Temporal lobe (tissue), 4 donors: ENCODE measurements at places on chromosomes 2 and 18. TPM values are rescaled to one million over a fixed set of nuclear protein-coding genes. Genes with fewer than 3 reads are reported as not detected.

The PRSS56 gene
- total RNA-seq: under 0.01 TPM

The FAM228A gene
- total RNA-seq: 3.7 TPM

The CCDC150 gene
- 3.4 TPM for total RNA-seq

The REG1B gene
- not detected for total RNA-seq

The RPE gene
- total RNA-seq: 53.8 TPM

The EEF1B2 gene
- total RNA-seq: 360 TPM

The CTAGE1 gene
- not detected for total RNA-seq

The RAB12 gene
- total RNA-seq: 59.0 TPM

The RAPGEF4 gene
- total RNA-seq: 13.5 TPM

The REG3G gene
- total RNA-seq: not detected

The FOXI3 gene
- 0.25 TPM for total RNA-seq

The CGREF1 gene
- total RNA-seq: 13.3 TPM

The IGFBP2 gene
- 124 TPM for total RNA-seq

The DOK6 gene
- total RNA-seq: 61.5 TPM

The SERPINB13 gene
- total RNA-seq: under 0.01 TPM
